ENCODE measurements at places on chromosomes 4 and X.

GRCh38 chrX:13428053-13428786 is 108.4 kb upstream of the ATXN3L start:
- no peak for DNase-seq

- DNase-seq: peak; percentile 11
These were observed 108.4 kb downstream of the DOCK11 start for GRCh38 chrX:118603981-118604380.

DNA sequence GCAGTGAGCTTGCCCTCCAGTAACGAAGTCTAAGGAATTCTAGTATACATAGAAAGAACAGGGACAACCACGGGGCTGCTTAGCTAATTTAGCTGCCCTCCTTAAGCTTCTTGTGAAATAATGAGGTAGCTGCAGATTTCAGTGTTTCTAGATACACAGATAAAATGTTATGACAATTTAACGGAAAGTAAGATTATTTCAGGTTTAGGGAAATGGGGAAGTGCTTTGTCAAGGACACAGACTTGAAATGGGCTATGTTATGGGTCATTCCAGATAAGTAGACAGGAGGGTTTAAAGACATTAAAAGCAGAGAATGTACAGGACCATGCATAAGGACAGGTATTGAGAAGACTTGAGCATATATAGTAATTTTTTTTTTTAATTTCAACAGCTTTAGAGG is 34.2 kb upstream of the ZNF518B start:
- no peak for DNase-seq

DNA sequence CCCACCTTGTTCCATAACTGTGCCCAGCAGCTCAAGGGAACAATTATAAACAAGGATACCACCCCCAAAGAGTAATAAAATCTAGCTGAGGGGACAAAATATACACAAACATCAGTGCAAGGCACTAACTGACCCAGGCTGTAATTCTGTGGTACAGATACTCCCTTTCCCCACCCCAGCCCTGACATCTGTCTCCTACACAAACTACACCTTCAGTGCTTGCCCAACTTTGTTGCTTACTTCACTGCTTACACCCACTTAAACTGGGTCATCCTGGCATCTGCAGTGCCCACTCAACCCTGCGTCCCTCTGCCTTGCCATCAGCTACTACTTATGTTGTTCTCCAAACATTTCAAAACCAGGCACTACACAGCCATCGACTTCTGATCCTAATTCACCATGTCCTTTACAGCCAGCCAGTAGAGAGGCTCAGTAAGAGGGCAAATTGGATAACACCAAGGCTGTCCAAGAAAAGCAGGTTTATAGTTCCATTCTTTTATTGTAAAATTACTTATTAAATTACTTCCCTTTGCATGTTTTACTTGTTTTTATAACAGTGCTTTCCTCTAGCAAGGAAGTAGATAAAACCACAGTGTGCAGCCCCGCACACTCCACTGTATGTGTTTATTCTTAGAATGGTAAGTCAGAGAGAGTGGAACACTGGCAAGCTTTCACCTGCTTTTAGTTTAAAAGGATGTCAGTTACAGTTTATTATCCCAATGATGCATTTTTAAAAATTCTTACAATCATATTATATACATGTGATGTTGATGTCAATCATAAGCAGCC is 149.6 kb downstream of the INPP4B start:
- no peak for DNase-seq

GRCh38 chr4:156560701-156561100 is 410.9 kb downstream of the PDGFC start:
- no peak for DNase-seq

DNA sequence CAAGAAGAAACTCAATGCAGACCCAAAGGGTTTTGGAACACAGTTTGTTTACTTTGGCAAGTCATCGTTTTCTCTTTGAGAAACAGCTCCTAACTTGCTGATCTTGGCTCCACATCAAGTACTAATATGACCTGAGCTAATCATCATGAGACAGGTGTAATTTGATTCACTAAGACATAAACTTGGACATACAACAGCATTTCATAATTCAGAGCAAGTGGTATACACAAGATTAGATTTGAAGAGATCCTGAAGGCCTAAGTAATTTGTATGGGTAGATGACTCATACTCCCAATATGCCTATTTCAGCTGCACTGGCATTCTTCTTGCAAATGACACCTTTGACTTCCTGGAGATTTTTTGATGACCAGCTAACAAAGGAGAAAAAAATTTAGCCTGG is 1521.7 kb downstream of the RPA4 start:
- DNase-seq: no peak

DNA sequence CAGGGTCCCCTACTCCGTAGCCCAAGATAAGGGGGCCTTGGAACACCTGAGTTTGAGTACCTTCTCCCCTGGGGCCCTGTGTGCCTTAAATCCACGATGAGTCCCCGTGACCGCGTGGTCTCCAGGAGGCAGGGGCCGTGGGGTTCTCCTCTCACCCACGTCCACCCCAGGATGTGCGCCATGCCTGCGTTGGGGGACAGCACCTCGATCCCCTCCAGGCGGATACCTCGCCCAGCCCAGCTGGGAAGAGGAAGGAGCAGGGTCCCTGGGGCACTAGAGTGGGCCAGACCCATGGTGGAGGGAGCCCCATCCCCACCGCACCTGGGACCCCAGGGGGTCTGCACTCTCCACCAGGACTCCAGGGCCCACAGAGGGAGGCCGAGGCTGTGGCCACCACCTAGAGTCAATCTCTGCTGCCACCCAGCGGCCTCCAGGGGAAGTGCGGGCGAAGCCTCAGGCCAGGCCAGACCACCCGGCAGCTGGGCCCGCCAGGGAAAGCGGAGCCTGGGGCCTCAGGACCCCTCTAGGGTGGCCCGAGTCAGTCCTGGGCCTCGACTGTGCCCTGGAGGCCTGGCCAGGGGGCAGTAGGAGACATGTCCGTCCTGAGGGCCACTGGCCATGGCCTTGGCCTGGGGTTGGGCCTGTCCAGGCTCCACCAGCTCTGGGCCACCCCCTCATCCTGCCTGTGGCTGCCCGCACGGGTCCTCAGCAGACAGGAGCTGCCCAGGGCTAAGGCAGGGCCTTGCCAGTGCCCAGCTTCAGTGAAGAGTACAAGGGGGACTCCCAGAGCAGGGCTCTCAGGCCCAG is 55.0 kb downstream of the FAM53A start:
- DNase-seq: peak; percentile 78

DNA sequence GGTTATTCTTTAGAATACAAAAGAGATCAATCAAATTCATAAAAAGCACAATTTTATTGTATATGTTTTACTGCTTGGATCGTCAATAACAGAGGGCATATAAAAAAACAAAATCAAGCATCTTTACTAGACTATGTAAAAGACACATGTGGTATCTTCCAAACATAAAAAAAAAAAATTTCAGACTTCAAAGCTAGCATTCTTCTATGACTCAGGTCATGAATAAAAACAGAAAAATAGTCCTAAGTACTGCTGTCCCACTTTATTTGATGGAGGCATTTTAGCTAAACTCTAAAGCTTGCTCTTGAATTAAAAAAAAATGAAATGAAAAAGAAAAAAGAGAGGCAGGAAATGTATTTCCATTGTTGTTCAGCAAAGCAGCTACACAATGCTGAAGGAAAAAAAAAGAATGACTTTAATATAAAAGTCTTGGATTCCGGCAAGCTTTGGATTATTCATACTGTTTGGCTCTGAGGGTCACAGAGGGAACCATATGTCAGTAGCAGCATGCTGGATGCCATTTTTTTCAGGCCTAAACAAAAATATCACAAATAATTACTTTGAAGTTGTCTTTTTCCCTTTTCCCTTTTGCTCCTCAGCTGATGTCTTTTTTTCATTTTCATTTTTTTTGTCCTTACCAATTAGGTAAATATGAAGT is 249.1 kb upstream of the DIAPH2 start:
- no peak for DNase-seq

DNA sequence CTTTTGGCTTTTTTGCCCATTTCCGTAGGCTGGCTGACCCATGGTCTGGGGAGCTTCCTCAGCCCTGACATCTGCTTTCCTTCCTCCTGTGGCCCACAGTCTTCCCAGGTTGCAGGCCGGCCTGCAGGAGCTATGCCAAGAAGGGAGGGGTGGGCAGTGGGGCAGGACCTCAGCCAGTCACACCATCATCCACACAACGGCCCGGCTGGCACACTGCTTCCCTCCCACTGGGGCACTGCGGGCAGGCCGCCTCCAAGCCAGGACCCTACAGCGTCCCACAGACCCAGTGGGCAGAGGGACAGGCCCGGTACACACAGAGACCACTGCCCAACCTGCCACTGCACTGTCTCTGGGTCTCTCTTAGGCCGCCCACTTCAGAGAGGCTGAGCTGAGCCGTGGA is 38.0 kb downstream of the CTBP1 start:
- no peak for DNase-seq

GRCh38 chr4:150079081-150079581 is 886 bp downstream of the DCLK2 start:
- DNase-seq: peak; percentile 24

DNA sequence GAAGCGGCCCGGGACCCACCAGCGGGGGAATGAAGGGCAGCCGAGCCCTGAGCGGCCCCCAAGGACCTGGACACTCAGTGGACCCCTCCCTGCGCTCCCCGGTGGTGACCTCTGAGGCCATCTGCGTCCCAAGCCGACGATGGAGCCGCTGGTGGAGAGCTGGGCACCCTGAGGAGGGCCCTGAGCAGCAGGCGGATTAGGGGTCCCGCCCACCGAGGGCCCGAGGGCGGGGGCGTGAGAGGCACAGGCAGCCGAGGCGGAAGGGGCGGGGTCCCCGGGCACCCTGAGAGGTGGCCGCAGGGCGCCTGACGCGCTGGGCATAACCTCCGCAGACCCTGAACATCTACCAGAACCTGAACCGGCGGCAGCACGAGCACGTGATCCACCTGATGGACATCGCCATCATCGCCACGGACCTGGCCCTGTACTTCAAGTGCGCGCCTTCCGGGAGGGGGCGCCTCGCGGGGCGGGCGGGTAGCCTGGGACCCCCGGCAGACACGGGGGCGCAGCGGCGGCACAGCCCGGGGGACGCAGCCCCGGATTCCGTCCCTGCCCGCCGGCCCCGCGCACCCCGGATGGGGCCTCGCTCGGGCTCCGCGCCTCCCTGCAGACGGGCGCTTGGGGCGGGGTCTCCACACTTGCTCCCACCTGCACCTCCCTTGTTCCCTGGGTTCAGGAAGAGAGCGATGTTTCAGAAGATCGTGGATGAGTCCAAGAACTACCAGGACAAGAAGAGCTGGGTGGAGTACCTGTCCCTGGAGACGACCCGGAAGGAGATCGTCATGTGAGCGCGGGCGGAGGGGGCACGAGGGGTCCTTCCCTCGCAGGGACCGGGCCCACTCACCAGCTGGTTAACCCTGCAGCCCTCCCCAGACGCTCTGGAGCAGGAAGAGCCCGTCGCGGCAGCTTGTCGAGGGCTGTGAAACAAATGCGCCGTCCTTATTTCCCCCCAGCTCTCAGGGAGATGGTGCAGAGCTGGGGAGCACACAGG is 10.3 kb downstream of the ATP5ME start:
- DNase-seq: peak; percentile 77

- no peak for DNase-seq
These were observed 101.1 kb downstream of the ATP8A1 start for GRCh38 chr4:42555828-42556227.

- no peak for DNase-seq
These were observed 28.3 kb downstream of the ARHGAP10 start for GRCh38 chr4:147760176-147760575.

DNA sequence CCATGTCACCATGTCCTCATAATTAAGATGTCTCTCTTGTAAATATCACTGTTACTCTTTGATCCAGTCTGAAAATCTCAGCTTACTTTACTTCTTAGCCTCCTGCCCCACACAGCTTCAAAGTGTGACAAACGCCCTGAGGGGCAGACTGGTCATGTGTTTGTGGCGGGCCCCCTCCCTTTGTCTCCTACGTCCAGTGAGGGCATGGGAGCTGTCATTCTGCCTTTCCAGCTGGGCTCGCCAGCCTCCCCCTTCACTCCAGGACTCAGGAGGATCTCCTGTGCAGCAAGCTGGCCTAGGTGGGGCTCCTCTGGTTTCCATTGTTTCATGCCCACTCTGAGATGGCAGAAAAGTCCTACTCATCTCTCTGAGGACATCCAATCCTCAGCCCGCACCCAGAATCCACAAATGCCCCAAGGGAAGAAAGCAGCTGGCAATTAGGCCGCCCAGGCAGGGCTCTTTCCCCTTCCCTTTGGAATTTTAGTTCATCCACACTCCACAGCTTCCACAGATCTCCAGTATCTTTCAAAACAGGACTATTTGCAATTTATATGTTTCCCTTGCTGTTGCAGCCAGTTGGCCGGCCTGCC is 86.4 kb upstream of the C4orf50 start:
- DNase-seq: no peak

DNA sequence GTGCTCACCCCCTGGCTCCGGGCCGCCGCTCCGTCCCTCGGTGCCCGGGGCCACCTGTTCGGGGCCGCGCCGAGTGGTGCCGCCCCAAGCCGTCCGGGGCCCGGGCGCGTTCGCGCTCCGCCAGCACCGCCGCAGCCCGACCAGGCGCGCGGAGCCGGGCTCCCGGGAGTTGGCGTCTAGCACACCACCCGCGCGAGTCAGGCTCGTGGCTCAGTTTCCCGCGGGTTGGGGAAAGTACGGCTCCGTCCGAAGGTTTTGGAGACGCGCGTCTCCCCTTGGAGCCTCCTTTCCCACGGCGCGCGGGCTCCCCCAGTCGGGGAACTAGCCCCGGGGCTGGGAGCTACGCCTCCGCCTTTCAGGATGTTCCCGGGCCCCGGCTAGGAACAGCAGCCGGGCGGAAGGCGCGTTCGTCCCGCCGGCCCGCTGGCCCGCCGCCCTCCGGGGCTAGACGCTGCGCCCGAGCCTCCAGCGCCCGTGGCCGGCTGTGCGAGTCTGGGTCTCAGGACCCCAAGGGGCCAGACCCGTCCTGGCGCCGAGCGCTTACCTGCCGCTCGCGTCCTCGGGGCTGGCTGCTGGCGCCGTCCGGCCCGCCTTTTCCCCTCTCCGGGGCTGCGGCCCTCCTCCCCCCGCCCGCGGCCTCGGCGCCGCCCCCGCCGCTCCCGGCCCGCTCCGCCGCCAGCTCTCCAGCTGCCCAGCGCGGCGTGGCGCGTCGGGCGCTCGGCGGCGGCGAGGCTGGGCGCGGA is at the start of gene ADGRG2:
Gene ADGRG2 (minus strand): TSS at position 571 of the 743 bp plus-strand sequence. CDS start 53,634 bp downstream, outside the sequence.
- peak; percentile 3 for DNase-seq

DNA sequence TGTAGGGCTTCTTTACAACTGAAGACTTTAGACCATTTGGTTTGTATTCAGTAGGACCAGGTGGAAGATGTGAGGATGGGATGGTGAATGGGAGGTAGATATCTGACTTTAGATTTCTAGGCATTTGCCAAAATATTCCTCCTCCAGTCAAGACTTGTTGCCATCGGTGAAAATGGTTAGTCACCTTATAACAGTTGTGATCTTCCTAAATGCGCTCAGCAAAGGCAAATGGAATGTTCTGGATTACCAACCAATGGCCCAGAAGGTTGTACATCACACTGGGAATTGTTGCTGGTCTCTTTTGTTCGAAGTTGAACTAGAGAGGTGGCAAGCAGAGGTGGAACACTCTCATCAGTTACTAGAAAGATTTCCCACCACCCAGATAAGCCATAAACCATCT is 33.9 kb downstream of the TMSB4X start:
- no peak for DNase-seq

DNA sequence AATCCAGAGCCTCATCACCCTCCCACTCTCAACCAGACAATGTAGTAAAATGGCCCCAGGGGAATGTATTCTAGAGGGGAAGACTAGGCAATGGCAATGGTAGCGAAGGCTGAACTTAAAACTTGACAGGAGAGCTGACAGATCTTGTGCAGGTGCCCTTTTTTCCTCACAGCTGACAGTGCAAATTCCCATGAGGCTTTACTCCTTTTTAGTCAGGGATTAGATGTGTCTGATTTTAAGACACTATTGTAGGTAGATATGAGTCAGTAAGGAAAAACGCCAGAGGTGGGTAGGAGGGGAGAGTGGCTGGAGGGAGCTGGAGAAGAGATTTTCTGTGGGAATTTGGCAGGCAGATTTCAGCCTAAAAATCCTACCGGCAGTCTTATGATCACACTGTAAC is 10.7 kb downstream of the CAPN6 start:
- no peak for DNase-seq
